ENCODE measurements at places on chromosomes 1 and 21.

- no peak for DNase-seq
These were observed 4.7 kb downstream of the MYSM1 start for GRCh38 chr1:58695206-58695605.

- DNase-seq, result no peak
These were observed 28.1 kb upstream of the TARBP1 start for GRCh38 chr1:234507089-234507488.

- DNase-seq, result no peak
These were observed 776 bp upstream of the CADM3 start for GRCh38 chr1:159170639-159171038.

DNA sequence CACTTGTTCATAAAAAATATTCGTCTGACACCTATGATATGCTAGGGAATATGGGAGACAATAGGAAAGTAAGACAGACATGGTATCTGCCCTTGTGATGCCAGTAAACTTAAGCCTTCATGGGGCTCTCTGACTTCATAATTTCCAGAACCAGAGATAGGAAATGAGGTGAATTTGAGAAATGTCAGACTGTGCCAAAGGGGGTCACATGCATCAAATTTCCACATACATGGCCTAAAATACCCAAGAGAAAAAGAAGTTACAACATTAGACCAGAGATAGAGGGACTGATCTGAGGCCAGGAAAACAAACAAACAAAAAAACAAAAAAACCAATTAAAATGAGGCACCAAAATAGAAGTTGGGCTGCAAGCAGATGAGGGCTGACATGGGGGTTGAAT lies 75.7 kb downstream of the DISC1 start:
- no peak for DNase-seq

DNA sequence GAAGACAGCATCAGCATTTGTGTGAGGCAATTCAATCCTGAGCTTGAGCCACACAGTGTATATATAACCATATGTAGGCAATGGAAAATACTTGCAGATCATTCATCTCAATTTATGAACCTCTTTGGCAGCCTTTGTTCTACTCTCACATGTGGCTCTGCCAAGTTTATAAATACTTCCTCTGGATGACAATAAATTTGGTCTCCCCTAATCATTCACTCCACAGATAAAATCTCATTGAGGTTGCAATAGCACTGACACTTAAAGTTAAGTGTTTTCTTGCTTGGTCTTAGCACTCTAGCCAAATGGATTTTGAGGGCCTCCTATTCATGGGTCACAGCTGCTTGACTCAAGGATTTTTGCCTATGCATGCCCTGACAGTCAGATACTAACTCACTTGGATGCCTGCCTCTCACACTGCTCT lies 136.6 kb upstream of the VANGL1 start:
- no peak for DNase-seq

DNA sequence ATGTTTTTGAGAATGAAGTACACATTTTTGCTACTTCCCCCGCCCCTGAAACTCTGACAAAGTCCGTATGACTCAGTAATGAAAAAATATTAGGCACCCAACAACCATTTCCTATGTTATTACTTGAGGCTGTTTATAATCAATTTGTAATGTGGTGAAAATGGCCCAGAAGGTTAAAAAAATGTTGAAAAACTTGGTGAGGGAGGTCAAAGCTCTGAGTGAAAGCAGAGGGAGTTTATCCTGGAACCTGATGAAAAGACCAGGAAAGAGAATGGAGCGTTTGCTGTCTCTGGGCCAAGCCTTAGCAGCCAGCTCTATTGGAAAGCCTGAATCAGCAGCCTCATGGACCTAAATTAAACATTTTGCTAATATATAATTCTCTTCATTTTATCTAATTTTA lies 367.7 kb upstream of the NEGR1 start:
- no peak for DNase-seq

DNA sequence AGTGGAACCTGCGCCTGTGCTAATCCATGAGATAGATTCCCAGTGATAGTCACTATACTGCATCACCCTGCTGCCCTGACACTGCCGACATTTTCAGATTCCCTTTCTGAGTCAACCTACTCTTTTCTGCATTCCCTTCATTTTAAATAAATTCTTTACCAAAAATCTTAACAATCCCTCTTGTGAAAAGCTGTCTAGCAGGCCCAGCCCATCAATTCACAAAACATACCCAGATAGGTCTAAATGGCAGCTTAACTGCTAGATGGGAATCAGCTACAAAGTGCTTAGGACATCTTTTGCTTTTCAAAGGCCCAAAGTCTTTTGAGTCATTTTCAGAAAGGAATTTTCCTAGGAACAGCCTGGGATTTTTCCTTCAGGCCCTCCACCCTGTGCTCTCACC lies 180.1 kb upstream of the PTBP2 start:
- no peak for DNase-seq

- DNase-seq, result no peak
These were observed 4.8 kb upstream of the CRYBG2 start for GRCh38 chr1:26358411-26359384.

GRCh38 chr21:25243808-25244207 lies 363.5 kb downstream of the MRPL39 start:
- DNase-seq, result no peak

DNA sequence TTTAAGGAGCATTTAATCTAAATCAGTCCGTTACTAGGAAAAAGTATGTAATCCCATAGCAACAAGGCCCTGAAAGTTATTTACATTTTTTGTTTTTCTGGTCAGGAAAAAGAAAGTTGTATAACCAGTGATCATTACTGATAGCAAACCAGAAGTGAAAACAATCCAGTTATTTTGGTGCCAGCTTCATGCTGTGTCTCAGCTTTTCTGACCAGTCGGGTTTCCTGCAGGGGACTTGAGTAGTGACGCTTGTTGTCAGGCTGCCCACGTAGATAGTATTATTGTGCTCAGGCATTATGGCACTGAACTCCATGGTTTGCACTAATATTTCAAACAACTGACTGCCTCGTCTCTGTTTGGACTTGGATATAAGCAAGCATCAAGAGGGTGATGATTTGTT lies 55.2 kb downstream of the SASS6 start:
- no peak for DNase-seq

GRCh38 chr21:39616211-39616772 lies 3.6 kb downstream of the B3GALT5 start:
- DNase-seq, result no peak

GRCh38 chr1:158016651-158017335 lies 23.3 kb downstream of the KIRREL1 start:
- DNase-seq, result no peak

DNA sequence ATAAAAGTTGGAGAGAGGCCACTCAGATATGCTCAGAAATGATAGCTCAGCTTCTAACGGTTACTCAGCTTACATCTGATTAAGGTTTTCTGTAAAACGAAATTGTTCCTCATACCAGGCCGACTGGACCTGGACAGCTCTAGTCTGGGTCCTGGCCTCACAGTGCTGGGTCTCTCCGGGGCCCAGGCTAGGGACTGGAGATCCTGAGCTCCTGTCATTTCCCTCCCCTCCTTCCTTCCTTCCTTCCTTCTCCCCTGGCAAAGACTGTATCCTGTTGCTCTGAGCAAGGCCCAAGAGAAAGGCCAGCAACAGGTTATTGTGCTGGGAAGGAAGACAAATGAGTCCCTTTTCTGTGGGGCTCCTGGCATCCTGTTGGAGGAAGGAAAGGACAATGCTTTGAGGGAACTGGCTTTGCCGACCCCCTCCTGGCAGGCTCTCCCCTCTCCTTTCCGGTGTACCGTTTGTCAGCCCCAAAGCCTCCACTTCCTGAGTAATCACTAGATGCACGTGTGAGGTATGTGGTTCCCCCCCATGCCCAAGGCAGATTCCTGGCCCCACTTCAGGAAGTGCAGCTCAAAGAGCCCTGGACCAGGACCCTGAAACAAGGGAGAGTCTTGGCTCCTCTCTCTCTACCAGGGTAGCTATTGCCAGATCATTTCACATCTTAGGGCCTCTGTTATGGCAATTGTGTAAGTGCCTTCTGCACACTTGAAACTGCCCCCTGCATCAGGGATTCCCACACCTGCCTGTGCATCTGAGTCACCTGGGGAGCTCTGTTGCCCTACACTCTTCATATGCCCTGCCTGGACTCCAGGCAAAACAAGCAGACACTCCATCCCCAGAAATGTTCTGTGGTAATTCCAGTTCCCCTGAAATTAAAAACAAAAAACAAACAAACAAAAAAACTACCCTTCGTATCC lies 212.7 kb upstream of the FGGY start:
- no peak for DNase-seq

- DNase-seq, result no peak
These were observed 504 bp downstream of the SCCPDH start for GRCh38 chr1:246724731-246725095.

GRCh38 chr1:171868217-171868803 lies 27.0 kb downstream of the DNM3 start:
- DNase-seq, result no peak

DNA sequence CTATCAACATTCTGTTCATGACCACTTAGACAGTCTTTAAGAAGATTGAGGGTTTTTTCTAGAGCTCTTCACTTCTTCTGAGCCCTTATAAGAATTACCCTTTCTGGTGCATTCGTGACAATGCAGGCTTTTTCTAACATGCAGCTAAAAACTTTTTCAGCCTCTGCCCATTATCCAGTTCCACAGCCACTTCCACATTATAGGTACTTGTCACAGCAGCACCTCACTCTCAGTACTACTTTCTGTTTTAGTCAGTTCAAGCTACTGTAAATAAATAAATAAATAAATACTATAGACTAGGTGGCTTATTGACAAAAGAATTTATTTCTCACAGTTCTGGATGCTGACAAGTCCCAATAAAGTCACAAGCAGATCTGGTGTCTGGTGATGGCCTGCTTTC lies 284.4 kb upstream of the PKN2 start:
- no peak for DNase-seq

- no peak for DNase-seq
These were observed 47.0 kb upstream of the WARS2 start for GRCh38 chr1:119187416-119187815.

DNA sequence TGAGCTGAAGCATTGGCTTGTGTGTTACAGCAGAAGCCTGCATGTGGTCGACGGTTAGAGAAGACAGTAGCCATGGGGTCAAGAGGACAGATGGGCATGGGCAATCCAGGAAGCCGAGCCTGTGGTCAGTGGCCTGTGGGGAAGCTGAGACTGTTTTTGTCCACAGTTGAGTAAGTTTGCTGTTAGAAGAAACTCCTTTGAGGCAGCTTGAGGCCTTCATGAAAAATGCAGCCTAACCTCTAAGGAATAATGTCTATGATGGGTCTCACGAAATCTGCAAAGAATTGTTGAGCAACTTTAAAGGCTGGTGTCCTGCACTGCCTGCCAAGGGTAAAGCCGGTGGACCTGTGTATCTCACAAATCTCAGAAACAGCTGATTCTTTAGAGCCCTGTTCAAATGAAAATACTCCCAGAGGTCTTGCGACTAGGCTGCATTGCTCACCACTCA lies 322.4 kb downstream of the SETD4 start:
- DNase-seq, result no peak

GRCh38 chr1:38241594-38242334 lies 195.2 kb upstream of the POU3F1 start:
- DNase-seq, result no peak

DNA sequence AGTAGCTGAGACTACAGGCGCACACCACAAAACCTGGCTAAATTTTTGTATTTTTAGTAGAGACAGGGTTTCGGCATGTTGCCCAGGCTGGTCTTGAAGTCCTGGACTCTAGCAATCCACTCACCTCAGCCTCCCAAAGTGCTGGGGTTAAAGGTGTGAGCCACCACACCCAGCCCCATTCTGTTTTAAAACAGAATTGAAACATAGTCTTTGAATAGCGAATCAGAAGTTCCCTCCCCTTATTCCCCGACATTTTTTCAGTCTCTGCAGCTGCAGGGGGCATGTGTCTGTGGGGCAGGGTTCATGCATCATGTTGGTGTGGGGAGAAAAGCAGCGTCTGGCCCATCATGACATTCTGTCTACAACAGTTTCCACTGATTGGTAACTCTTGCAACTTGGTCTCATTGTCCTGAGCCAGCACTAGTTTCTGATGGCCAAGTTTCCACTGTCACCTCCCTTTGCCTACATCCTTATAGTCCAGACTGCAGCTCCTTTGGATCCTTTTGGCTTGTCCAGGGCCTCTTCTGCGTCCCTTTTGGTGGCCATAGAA lies 15.6 kb upstream of the HHAT start:
- DNase-seq, result no peak
